Dermis blood vessel endothelial cell (primary cell): ENCODE measurements at places on chromosomes 11 and 22. TPM values are rescaled to one million over a fixed set of nuclear protein-coding genes. Genes with fewer than 3 reads are reported as not detected.

The MISFA gene
- total RNA-seq: 0.68 and 1.0 TPM in 2 replicates

- DNase-seq: no peak
These were observed 103.7 kb upstream of the CLMP start for GRCh38 chr11:123298488-123299447.

- DNase-seq: no peak
These were observed 40.2 kb upstream of the CCDC188 start for GRCh38 chr22:20191000-20191515.

DNA sequence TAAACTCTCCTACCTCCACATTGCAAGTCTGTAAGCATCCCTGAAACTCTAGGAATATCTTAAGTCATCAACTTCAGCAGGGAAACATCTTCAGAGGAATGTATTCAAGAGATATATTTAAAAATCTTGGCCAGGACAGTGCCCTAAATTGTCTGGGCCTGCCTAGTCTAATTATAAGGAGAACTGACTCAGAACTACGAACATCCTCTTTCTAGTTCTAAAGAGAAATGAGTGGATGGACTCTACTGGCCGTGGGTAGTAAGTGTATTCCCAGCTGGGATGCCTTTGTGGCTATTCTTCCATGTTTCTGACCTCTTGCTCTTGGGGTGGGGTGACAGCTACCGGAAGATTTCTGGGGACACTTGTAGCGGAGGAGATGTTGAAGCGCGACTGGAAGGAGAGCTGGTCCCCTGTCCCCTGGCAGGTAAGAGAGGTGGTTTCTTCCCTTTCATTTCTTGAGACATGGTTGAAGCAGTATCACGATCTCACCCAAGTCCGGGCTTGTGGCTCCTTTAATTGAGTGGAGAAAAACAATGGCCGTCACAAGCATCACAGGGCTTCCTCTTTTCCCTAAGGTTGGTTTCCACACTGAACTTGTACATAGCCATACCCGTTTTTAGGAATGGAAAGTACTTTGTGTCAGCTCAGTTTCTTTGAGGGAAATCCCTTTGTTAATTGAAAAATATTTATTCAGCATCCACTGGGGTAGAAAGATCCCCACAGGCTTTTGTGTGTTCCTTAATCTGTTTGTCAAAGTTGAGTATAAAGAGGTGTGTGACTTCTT, 97.7 kb upstream of the SORL1-AS1 start:
- no peak for DNase-seq

The PEX16 gene
- total RNA-seq: 28.9 and 33.4 TPM in 2 replicates

The CKAP5 gene
- 58.0 and 115 TPM in 2 replicates for total RNA-seq

DNA sequence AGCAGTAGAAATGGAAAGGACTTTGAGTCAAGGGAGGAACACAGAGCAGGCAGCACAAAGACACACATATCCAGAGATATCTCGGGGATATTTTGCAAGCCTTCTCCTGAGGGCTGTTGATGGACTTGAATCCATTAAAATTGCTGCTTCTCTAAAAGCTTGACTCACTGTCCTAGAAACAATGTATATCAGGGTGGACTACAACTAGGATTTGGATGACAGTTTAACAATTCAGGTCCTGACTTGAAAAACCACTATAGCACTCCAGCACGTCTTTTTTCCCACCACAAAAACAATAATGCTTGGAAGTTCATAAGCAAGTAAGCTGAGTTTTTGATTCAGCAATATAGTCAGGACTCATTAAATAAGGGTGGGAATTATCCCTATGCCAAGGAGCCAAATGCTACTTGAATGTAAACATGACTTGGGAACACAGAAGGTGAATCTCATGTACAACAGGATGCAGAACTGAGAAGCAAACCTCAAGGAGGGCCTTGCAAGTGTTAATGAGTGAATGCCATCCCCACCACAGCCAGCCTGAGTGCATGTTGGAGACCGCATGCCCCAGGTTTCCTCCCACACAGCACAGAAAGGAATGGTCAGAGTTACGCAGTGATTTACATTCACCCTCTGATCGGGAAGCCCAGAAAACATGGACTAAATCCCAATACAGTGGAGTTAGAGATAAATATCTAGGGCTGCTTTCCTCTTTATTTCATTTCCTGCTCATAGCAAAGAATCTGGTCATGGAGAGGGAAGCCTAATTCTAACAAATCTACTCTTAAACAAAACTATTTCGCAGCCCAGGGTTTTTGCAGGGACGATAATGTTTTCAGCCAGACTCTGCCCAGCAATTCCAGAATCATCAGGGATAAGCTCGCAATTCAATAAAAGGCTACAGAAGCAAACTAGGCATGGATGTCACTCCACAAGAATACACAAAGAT, 98.4 kb upstream of the OR9G4 start:
- DNase-seq: no peak

DNA sequence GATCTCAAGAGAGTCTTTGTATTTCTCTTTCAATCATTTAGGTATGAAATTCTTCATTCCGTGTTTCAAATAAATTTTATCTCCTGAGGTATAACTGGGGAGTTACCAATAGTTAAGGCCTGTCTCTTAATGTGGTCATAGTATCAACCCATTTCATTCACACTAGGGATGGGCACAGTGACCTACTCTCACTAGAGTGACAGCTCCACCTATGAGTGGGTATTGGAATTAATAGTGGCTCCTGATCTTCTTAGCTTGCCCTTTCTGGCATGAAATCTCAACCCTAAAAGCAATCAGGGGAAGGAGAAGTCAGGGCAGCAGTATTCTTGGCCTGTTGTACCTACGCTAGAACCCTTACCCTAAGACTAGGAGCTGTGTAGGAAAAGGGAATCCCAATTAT, 507.7 kb downstream of the FAM181B start:
- no peak for DNase-seq

DNA sequence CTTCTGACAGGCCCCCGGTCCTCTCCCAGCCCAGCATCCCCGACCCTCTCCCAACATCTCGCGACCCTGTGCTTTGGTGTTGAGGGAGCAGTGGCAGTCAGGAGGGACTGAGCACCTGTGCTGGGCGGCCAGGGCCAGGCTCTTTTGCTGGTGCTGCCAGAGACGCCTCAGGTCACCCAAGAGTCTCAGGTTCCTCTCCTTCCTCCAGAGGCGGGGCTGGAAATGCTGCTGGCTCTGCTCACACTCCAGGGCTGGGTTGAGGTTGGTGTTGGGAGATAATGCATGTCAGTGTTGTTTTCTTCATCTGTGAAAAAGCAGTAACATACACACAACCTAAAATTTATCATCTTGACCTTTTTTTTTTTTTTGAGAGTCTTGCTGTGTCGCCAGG, 1.2 kb upstream of the IGLL1 start:
- no peak for DNase-seq

DNA sequence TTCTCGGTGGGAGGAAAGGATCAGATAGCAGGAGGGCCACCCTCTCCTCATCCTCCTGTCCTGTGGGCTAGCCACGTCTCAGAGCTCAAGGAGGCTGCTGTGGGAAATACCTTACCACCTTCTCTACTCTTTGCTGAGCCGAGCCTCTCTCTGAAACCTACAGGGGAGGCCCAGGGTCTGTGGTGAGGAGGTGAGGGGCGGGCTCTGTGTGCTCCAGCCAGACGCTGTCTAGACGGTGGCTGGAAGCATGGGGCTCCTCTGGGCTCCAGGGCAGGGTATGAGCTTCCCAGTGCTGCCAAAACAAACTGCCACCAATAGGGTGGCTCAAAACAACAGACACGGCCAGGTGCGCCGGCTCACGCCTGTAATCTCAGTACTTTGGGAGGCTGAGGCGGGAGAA, 5.5 kb upstream of the TMPRSS6 start:
- DNase-seq: no peak

GRCh38 chr11:3836903-3837302, 3.9 kb downstream of the RHOG start:
- DNase-seq: no peak

- no peak for DNase-seq
These were observed 240.7 kb downstream of the BUD13 start for GRCh38 chr11:116532066-116532465.

The MS4A15 gene
- not detected in 2 replicates for total RNA-seq
